ENCODE measurements at places on chromosomes 7 and 10.

- no peak for DNase-seq
Observed at GRCh38 chr10:2619472-2619871, 447.9 kb upstream of the PFKP start.

DNA sequence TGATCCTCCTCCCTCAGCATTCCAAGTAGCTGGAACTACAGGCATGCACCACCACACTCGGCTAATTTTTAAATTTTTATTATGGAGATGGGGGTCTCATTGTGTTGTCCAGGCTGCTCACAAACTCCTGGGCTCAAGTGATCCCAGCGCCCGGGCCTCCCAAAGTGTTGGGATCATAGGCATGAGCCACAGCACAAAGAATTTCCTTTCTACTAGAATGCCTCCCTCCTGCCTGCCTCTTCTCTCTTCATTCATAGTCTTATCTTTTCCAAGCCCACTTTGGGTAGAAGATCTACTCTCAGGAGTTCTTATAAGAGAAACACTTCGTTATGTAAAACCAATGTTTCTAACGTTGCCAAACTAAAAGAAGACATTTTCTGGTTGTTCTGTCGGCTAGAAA, 144.1 kb downstream of the LRRC4 start:
- DNase-seq = no peak

- DNase-seq = no peak
Observed at GRCh38 chr7:151764056-151764920, 112.6 kb downstream of the PRKAG2 start.

DNA sequence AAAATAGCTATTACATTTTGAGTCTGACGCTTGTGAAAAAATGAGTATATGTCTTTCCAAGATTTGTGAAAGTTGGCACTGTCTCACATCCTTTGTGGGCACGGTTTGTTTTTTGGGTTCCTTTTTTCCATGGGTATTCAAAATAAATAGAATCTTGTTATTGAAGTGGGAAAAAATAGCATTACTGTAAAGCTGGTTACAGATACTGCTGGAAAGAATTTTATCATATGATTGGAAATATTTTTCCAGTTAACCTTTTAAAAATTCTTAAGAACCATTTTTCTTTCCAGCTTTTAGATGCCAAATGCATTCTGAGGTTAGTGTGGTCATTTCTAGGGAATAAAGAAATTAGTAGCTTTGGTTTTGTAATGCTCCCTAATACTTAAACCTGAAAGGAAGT, 11.4 kb downstream of the NET1 start:
- DNase-seq = no peak

GRCh38 chr10:95861386-95861785, 46.4 kb upstream of the CC2D2B start:
- DNase-seq = no peak

- DNase-seq = no peak
Observed at GRCh38 chr7:26891400-26892350, 27.3 kb upstream of the SKAP2 start.

DNA sequence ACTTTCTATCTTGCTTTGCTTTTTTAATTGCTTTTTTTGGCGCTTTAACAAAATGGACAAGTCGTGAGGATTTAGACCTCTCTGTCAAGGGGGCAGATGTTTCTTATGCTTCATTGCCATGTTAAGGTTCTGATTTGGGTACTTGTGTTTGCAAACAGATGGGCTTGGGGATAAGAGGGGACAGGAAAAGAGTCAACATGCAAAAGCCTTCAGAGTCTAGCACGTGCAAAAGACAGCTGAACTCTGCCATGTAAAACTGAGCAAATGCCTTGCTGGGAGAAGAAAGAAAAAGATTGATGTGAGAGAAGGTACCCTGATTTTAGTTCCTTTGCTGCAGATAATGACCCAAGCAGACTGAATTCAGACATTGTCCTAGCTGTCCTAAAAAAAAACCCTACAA, 173.1 kb downstream of the KIAA1217 start:
- DNase-seq = no peak

DNA sequence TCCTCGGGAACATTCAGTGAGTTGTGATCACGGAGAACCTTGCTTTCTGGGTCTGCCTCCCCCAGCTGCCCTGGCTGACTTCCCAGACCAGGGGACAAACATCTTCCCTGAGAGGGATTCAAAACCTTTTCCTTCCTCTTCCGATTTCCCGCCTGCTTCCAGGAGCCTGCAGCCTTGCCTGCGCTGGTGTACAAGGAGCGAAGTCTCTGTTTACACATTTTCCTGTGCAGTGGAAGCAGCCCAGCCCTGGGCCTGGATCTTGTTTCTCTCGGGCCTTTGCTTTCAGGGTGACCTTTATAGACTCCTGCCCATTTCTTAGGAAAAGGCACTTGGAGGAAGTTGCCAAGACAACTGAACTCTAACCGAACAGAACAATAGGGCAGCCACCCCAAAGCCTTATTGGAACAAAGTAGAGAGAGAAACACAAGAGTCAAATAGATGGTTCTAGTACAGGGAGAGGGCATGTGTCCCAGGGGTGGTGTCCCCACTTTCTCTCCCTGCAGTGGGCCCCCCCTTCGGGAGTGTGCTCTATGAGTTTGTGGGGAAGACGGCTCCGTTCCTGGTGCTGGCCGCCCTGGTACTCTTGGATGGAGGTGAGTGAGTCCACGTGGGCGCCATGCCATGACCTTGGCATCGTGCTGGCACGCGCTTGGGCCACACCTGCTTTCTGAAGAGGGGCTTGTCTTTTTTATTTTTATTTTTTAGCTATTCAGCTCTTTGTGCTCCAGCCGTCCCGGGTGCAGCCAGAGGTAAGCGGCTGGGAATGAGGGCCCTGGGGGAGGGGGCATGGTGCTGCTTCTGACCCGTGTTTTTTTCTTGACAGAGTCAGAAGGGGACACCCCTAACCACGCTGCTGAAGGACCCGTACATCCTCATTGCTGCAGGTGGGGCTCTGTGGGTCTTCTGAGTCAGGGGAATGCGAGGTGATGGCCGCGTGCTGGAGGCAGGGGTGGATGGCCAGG, 14.1 kb downstream of the SLC18A2 start:
- DNase-seq = no peak

DNA sequence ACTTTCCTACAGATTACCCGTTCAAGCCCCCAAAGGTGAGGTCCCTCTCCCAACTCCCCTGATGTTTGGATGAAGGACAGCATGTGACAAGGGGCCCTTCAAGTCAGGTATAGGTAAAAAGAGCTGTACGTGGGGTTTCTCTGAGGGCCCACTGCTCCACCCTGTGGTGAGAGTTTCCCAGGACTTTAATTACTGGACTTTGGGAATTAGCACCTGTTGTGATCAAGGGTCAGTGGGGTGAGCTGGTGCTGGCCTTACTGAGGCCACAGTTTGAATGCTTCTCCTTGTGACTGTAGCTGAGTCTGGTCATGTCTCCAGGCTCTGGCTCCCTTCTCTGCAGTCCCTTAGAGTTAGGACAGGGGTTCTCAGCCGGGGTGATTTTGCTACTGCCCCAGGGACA, 16.8 kb downstream of the UBE2D4 start:
- no peak for DNase-seq

DNA sequence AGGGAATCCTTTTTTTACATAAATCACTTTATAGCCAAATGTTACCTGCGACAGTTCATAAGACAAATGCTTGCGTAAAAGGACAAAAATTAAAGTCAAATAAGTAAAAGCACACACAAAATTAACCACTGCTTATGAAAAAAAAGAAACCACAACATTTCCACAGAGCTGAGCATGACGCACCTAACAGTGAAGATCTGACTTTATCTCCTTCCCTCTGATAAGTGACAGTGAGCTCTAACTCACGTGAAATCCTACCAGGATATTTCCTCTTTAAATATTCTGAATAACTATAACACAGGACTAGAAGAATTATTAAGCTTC, 225.5 kb downstream of the SFMBT2 start:
- DNase-seq = no peak

GRCh38 chr10:75137533-75138438, 26.3 kb downstream of the SAMD8 start:
- peak; percentile 61 for DNase-seq

- DNase-seq = no peak
Observed at GRCh38 chr10:83346266-83346910, 792.9 kb upstream of the GHITM start.

Data from GM04504 (cell line).